ENCODE measurements at places on chromosomes 3 and 15.
A peak's percentile ranks its signal among the peaks of the same experiment; 100 is the strongest.

DNA sequence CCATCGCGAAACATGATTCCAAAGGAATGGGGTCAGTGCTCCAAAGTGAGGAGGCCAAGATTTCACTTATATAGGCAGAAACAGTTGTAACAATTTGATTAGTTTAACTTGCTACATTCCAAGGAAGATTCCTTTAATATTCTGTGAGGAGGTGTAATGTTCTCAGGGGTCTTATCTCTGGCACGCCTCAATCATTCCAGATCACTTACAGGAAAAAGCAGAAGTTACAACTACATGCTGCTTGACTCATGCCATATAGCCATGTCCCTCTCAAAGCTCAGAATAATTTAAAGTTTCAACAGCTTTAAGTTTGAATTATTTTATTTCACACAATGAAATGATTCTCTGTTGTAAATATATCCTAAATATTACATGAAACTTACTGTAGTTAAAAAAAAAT lies 3.5 kb upstream of the FYTTD1 start:
- no peak for DNase-seq

- no peak for DNase-seq
These were observed 366 bp downstream of the TM6SF1 start for GRCh38 chr15:83107841-83108181.

DNA sequence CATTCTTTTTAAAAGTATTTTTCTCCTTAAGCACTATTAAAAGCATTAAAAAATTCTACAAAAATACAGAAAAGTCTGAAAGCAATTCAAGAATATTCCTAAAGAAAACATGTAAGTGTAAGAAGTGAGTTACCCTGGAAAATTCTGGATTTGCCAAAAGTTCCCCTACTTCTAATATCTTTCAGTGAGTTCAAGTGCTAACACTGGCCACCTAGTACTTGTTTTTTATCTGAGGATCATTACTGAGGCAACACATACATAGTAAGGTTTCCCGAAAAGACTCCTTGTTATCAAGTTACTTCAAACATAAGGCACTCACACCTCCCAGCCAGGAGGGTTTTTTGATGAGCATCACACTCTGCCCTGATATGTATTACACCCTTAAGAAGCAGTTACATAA lies 158.4 kb downstream of the TIGIT start:
- DNase-seq = no peak

GRCh38 chr3:27553886-27554540 lies 69.8 kb upstream of the SLC4A7 start:
- DNase-seq = no peak

DNA sequence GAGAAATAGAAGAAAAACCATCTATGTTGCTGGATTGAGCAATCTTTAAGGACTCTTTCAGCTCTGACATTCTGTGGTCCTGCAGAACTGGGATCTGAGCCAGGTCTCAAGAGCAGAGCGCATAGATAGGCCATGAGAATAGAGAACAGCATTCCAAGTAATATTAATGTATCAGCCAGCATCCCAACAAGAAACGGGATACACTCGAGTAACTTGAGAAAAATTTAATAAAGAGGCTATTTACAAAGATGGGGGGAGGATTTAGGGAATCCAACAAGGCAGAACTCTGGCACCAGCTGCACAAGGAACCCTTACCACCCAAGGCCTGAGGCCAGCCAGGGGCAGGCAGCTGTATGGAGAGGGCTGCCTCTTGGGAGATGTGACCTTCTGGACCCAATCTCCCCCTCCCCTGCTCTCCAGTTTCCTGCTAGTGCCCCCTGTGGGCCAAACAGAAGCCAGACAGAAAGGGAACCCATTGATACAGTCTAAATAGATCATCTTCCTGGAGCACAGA lies 8.2 kb downstream of the TMOD2 start:
- no peak for DNase-seq

- no peak for DNase-seq
These were observed 49.4 kb downstream of the CRYBG3 start for GRCh38 chr3:97871186-97871585.

DNA sequence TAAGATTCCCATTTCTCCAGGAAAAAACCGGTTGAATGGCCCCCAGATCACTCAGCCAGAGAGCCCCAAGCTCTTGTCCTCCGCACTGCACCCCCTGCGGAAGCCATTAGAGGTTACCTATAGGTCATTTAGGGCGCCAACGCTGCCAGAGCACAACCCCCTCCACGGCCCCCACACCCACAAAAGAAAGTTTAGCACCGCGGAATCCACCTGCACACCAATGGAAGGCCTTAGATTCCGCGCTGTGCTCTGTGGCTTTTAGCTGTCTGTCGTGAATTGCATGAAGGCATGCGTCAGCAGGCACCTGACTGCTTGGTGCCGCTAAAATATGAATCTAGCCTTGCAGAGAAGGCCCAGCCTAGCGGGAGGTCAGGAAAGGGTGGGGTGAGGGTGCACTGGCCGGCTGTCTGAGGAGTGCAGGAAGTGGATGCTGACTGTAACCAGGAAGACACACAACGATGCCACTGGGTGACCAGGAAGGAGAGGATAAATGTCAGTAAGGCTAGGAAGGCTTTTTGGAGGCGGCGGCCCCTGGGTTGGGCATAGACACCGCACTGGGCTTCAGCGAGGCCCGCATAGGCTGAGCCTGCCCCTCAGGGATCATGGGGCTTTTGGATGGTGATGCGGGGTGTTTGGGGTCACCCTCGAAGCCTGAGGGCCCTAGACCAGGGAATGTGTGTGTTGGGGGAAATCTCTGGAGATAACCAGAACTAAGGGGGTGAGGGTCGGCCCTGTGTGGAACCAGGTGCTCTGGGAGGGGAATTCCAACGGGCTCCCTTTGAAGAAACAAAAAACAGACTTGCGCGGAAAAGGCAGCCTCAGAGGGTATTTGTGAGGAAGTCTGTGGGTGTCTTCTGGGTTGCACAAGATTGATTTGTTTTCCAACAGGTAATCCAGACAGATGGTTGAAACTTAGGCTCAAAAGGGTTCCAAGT lies 976 bp upstream of the NUP210 start:
- DNase-seq = peak; percentile 78

- DNase-seq = no peak
These were observed 121.9 kb downstream of the BBX start for GRCh38 chr3:107644631-107645030.

GRCh38 chr3:121483290-121483689 lies 62.5 kb downstream of the POLQ start:
- no peak for DNase-seq

GRCh38 chr3:148441191-148441590 lies 256.5 kb upstream of the AGTR1 start:
- DNase-seq = no peak

DNA sequence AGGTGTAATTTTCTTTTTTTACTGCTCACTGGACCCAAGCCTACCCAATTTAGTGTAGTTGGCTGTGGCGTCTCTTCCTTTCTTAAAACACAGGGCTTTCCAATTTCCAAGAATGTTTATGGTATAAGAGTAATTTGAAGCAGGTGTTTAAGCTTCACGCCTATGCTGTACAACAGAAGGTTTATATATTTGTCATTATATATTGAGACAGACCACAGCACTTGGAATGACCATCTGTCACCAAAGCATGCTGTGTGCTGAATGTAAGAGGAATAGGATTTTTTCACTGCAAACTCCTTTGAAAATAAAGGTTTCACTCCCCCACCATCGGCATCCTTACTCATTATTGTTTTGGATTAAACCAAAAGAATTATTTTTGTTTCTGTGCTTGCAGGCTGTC lies 325.7 kb downstream of the OTOL1 start:
- DNase-seq = no peak

GRCh38 chr3:123401836-123402530 lies 46.9 kb downstream of the ADCY5 start:
- no peak for DNase-seq

- DNase-seq = no peak
These were observed 29.3 kb upstream of the SLC28A1 start for GRCh38 chr15:84855136-84855535.

GRCh38 chr15:79015416-79015815 lies 70.6 kb upstream of the CTSH start:
- DNase-seq = no peak

DNA sequence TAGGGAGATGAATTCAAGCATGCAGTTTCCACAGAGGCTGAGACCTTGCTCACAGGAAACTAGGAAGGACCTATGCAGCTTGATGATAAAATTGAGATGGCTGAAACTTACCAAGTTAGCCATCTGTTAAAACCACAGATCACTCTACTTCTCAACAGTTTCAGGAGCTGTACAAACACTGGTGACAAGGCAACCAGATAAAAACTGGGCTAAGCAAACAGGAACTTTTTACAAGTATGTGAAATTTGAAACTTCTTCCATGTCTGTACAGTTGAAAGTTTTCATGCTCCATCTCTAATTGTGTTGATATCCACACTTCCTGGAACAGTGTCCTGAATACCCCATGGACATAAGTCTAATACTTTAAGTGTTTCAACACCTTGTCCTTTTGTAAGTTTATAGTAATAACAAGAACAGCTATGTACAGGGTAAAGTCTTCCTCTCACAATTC lies 78.2 kb downstream of the FAIM start:
- no peak for DNase-seq

- DNase-seq = no peak
These were observed 48.1 kb downstream of the MYO5C start for GRCh38 chr15:52247461-52247860.

DNA sequence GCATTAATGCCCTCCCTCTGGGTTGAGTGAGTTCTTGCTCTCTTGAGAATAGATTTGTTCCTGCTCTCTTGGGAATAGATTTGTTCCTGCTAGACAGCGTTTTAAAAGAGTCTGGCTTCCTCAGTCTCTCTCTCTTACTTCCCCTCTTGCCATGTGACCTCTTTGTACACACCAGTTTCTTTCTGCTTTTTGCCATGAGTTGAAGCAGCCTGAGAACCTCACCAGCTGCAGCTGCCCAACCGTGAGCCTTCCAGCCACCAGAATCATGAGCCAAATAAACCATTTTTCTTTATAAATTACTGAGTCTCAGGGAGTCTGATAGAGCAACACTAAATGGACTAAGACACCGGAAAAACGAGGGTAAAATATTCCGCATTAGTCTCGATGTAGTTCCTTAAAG lies 253.6 kb downstream of the CNTN6 start:
- DNase-seq = no peak

DNA sequence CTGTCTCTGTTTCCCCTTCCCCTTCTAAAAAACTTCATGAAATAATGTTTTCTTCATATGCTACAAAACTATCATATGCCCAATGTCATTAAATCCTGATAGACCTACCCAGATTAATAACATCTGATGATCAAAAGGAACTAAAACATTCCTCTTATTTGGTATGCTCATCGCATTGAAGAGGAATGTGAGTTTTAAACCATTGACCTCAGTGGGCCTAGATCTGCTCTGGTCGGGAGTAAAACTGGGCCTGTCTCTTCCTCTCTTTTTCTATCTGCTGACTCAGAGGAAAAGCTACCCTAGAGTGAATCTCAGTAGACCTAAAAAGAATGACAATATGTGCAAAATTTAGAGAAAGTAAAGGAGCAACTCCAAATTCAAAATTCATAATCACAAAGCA lies 275.8 kb downstream of the SATB1 start:
- no peak for DNase-seq

GRCh38 chr15:80072285-80072994 lies 13.0 kb downstream of the ZFAND6 start:
- no peak for DNase-seq

DNA sequence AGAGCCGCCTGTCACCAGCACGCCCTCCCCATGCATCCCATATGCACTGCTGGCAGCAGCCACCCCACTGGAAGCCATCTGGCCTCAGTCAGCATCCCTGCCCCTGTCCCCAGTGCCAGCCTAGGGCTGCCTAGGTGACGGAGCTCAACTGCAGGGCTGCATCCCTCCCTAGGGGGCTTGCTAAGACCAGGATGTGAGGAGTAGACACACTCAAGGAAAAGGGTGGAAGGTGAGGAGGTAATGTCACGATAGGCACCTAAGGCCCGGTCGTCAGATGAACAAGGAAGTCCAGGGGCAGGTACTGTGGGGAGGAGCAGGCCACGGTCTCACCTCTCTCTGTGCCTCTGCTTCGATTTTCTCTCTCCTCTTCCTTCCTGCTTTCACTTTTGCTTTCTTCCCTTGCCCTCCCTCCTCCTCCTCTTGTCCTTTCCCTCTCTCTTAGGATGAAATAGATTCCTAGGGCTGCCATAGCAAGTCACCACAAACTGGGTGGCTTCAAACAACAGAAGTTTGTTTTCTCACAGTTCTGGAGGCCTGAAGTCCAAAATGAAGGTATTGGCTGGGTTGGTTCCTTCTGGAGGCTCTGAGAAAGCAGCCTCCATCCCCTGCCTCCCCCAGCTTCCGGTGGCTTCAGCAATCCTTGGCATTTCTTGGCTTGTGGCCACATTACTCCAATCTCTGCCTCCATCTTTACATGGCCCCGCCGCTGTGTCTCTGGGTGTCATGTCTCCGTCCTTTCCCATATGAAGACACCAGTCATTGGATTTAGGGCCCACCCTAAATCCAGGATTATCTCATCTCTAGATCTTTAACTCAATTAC lies 298.3 kb downstream of the SHQ1 start:
- peak; percentile 46 for DNase-seq

DNA sequence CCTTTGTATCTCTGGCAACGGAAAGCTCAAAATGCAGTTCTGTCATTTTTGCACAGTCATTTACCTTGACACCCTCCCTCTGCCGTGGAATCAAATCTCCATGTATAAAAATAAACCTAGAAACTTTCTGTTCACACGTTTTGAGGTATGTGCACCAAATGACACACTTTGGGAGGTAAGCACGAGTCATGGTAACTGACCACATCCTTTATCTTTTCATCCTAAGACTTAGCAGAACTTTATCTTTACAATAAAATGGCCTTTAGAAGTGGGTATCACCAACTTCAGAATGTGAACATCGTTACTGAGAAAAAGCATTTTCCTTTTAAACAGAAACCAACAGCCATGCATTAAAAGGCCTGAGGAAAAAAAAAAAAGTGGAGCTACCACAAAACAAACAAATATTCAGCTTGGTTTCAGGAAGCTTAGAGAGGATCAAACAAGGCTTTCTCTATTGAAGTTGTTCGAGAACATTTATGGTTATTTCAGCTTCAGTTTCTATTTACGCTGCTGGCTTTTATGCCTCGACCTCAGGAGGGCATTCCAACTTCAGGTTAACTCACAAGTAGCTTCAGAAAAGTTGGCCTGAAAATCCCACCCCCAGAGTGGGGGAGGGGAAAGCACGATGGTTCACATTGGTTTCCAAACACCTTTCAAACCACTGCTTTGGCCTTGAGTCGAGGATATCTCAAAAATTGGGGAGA lies 171.1 kb upstream of the ICE2 start:
- DNase-seq = peak; percentile 66

GRCh38 chr3:127688416-127689265 lies 15.9 kb downstream of the ABTB1 start:
- peak; percentile 13 for DNase-seq

All from activated T-cell treated with anti-CD3 and anti-CD28 coated beads, Interleukin-2, amount 50 U/mL, for 24 hours (primary cell).